ENCODE measurements at places on chromosomes 12 and 14.

- no peak for DNase-seq
These were observed 55.7 kb downstream of the METTL25 start for GRCh38 chr12:82414044-82414443.

DNA sequence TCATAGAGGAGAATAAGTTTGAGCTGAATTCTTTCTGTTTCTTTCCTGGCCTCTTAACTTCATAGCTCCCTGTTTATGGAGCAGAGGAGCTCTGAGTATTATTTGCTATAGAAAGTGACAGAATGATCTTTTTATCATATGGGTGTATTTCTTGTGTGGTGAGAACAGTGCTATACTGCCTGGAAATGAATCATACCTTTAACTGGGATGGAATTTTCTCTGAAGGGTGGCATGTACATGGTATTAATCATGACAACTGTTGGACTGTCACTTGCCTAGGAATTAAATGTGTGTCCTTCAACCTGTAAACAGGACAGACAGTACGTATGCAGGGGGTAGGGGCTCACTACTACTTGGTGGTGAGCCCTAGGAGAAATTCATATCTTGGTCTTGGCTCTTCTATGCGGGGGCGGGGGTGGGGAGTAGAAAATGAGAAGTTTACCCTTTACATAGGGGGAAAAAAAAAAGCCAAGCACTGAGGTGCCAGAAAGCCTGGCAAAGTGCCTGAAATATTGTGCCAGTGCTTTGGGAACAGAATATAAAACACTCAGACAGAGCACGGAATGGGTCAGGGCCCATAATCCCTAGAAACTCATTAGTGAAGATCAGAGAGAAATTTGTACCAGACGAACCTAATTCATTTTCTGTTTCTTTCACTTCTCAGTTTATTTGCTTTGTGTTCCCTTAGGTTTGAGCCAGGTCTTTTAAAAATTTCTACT is 33.8 kb downstream of the ARMH4 start:
- no peak for DNase-seq

- no peak for DNase-seq
These were observed 825.7 kb downstream of the AACS start for GRCh38 chr12:125890971-125891370.

GRCh38 chr14:60648934-60649874 is at the start of gene SIX1:
TSS of gene SIX1 (minus strand) at chr14:60649477. CDS start at chr14:60649189, 288 bp downstream.
- no peak for DNase-seq

DNA sequence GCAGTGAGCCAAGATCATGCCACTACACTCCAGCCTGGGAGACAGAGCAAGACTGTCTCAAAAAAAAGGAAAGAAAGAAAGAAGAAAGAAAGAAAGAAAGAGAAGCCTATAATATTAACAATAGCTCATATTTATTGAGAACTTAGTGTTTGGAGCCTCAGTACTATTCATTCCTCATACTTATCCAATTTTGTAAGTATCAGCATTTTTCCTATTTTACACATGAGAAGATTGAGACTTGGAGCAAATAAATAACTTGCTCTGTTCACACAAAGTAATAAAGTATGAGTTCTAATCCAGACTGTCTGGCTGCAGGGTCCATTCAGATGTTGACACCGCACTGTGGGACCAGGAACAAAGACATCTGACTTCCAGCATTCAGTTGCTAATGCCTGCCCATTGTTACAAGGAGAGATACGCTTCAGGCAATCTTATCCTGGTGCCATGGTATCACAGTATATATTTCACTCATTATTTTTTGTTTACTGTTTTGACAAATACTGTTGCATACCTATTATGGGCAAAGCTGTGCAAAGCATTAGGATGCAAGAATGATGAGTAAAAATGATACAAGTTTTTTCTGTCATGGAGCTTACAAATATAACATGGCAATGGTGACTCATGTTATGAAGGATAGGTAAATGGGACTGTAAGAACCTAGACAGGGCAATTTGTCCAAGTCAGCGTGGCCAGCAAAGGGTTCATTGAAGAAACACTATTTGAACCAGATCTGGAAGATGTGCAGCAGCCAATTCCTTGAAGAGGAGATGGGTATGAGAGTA is 21.4 kb upstream of the TMTC2 start:
- DNase-seq = no peak

DNA sequence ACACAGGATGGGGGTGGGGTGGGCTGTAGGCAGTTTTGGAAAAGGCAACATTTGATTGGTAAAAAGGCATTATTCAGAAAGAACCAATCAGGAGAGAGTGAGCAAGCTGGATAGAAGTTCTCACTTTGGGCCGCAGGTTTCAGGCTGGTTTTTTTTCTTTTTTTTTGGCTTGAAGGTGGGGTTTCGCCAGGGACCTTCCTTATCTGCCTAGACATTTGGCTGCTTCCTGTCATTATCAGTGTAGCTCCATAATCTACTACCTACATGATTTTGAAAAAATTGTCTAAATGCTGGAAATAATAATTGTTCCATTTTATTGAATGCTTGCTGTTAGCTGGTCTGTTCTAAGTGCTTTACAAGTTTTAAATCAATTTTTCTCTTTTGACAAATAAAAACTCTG is 649.0 kb downstream of the TMTC2 start:
- no peak for DNase-seq

GRCh38 chr12:113910751-113911272 is 55.3 kb downstream of the RBM19 start:
- no peak for DNase-seq

GRCh38 chr12:111438481-111438880 is 32.8 kb downstream of the SH2B3 start:
- no peak for DNase-seq
